AG04450 (cell line): ENCODE measurements at places on chromosomes 13 and 19. TPM values are rescaled to one million over a fixed set of nuclear protein-coding genes. Genes with fewer than 3 reads are reported as not detected.

Gene PGLYRP1
- not detected in 2 replicates for polyA plus RNA-seq

Gene RNF126
- polyA plus RNA-seq: 1.7 and 3.1 TPM in 2 replicates

Gene SKA3
- 4.3 and 7.3 TPM in 2 replicates for polyA plus RNA-seq

Gene PRODH2
- not detected in 2 replicates for polyA plus RNA-seq

DNA sequence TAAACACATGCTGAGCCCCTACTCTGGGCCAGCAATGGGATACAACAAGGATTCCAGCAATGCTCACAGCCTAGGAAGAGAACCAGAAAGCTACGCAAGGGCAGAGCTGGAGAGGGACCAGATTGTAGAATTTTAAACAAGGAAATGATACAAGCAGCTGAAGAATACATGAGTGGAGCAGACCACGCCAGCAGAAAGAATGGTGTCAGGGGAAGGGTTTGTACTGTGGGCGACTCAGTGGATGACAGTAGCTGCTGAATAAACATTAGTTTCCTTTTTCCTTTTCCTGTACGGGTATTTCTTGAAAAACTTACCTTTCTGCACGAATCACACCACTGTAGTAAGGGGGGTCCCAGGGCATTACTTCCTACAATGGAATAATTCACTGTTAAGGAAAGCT is 30.7 kb downstream of the MIPEP start:
- no peak for DNase-seq

DNA sequence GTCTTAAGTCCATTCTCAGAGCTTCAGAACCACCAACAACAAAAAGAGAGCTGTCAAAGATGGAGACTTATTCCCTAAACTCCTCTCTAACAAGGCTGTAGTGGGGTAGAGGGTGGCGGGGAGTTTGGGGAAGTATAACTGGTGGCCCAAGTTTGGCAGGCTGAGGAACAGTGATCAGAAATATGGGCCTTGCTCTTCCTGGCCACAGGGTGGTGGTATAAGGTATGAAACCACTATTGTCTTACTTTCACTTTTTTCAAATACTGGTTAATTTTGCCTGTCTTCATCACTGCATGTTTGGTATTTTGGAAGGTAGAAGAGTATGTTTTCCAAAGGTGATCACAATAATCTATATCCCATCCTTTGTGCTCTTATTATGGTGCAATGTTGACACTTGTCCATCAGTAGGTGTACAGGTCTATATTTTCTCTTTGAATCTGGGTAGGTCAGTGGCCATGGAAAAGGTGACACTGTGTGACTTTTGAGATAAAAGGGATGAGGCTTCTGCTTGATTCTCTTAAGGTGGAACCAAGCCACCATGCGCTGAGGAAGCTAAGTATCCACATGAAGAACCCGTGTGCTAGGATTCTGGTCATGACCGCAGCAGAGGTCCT is 23.2 kb upstream of the GPC5 start:
- no peak for DNase-seq

GRCh38 chr19:28345811-28346210 is 867.1 kb downstream of the UQCRFS1 start:
- DNase-seq: no peak

DNA sequence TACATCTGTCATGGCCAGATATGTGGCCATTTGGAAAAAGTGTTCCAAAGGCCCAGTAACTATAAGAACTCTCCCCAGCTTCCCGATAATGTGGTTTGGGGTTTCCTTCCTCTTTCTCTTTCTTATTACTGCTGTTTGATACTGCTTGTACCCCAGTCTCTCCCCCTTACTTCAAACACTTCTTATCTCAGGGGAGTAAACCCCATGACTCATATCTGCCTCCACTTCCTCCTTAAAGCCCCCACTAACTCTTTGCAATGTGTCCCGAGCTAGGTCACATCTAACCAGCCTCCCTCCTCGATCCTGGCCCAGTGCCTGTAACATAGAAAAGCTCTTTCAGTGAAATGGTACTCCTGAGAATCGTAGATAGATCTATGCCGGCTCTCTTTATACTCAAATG is 82.4 kb upstream of the STARD13 start:
- no peak for DNase-seq

GRCh38 chr19:33235996-33236350 is 10.3 kb upstream of the SLC7A10 start:
- DNase-seq: no peak

- no peak for DNase-seq
These were observed 235.9 kb downstream of the TSHZ3 start for GRCh38 chr19:31113293-31113692.
